ENCODE measurements at places on chromosomes 3 and 15. TPM values are rescaled to one million over a fixed set of nuclear protein-coding genes. Genes with fewer than 3 reads are reported as not detected.

C3orf20 gene
- total RNA-seq = 0.08 TPM

FSIP1 gene
- total RNA-seq = 0.09 TPM

WNT5A gene
- 1.3 TPM for total RNA-seq

DPH3 gene
- 7.8 TPM for total RNA-seq

SLC15A2 gene
- 2.3 TPM for total RNA-seq

EIF2B5 gene
- total RNA-seq = 34.3 TPM

CCDC12 gene
- 8.5 TPM for total RNA-seq

ZCWPW2 gene
- total RNA-seq = 0.23 TPM

PLXND1 gene
- 50.2 TPM for total RNA-seq

PLXNB1 gene
- 90.0 TPM for total RNA-seq

ATP6V1A gene
- 53.2 TPM for total RNA-seq

KCNAB1 gene
- total RNA-seq = 2.8 TPM

GUCA1C gene
- not detected for total RNA-seq

CHDH gene
- 34.0 TPM for total RNA-seq

ZNF385D gene
- 0.09 TPM for total RNA-seq

CYP1A2 gene
- total RNA-seq = not detected

KCNH8 gene
- total RNA-seq = 0.05 TPM

ALG1L2 gene
- total RNA-seq = not detected

KNSTRN gene
- total RNA-seq = 9.0 TPM

HIGD1A gene
- 117 TPM for total RNA-seq
